ENCODE measurements at places on chromosomes 1 and 21. TPM values are rescaled to one million over a fixed set of nuclear protein-coding genes. Genes with fewer than 3 reads are reported as not detected.

APOBEC4 gene
- not detected for total RNA-seq

COL6A2 gene
- total RNA-seq = 122 TPM

COL18A1 gene
- 12.1 TPM for total RNA-seq

SELP gene
- total RNA-seq = 1.6 TPM

IGSF8 gene
- 8.6 TPM for total RNA-seq

TMPRSS3 gene
- total RNA-seq = not detected

SH3D21 gene
- total RNA-seq = 1.1 TPM

TDRD10 gene
- total RNA-seq = 0.50 TPM

CYP2J2 gene
- total RNA-seq = 21.7 TPM

FCGR3A gene
- 11.4 TPM for total RNA-seq

IFNAR1 gene
- 18.8 TPM for total RNA-seq

AIRE gene
- total RNA-seq = not detected

KLHDC7A gene
- total RNA-seq = not detected

Measured in psoas muscle (tissue), 8 donors.